ENCODE measurements at places on chromosomes 12 and 14.

GRCh38 chr12:94674835-94675234 is 24.5 kb upstream of the TMCC3 start:
- H3K4me1 ChIP-seq, result peaks cover 26% of the 10 kb centered on the region
- H3K4me3 ChIP-seq, result no peak overlapping the region
- no peaks in the 10 kb centered on the region for H3K27me3 ChIP-seq
- H3K36me3 ChIP-seq, result no peaks in the 10 kb centered on the region

DNA sequence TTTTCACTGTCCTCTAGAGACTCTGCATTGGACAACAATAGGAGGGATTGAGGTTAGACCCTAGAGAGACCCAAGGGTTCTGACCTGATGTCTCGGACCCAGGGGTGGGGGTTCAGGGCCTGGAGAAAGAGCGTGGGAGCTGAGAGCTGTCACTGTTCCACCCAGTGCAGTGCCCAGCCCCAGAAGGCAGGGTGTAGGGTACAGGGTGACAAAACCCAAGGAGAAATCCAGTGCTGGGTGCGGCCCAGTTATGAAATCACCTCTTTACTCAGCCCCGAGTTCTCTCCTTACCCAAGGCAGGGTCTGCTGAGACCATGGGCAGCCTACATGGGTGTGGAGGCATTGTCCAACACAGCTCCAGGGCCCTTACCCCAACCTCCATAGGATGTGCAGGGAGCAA is 2.6 kb downstream of the AQP2 start:
- H3K4me1 ChIP-seq, result no peaks in the 10 kb centered on the region
- H3K27me3 ChIP-seq, result peaks cover 23% of the 10 kb centered on the region
- DNase-seq, result no peak
- H3K4me3 ChIP-seq, result no peak overlapping the region
- no peak overlapping the region for H3K27ac ChIP-seq
- no peaks in the 10 kb centered on the region for H3K36me3 ChIP-seq

- H3K27ac ChIP-seq, result no peak overlapping the region
- DNase-seq, result no peak
- no peaks in the 10 kb centered on the region for H3K36me3 ChIP-seq
- no peaks in the 10 kb centered on the region for H3K4me1 ChIP-seq
- no peaks in the 10 kb centered on the region for H3K27me3 ChIP-seq
Measured at GRCh38 chr12:91142221-91142631, 30.9 kb upstream of the LUM start.

GRCh38 chr14:97010491-97011160 is 213.4 kb downstream of the VRK1 start:
- H3K27ac ChIP-seq, result no peak overlapping the region
- no peak for DNase-seq
- H3K4me3 ChIP-seq, result no peak overlapping the region
- H3K27me3 ChIP-seq, result no peaks in the 10 kb centered on the region
- no peaks in the 10 kb centered on the region for H3K4me1 ChIP-seq
- H3K36me3 ChIP-seq, result no peaks in the 10 kb centered on the region

- H3K27me3 ChIP-seq, result no peaks in the 10 kb centered on the region
- DNase-seq, result no peak
- no peaks in the 10 kb centered on the region for H3K4me1 ChIP-seq
Measured at GRCh38 chr12:132583411-132583710, 27.0 kb downstream of the LRCOL1 start.

DNA sequence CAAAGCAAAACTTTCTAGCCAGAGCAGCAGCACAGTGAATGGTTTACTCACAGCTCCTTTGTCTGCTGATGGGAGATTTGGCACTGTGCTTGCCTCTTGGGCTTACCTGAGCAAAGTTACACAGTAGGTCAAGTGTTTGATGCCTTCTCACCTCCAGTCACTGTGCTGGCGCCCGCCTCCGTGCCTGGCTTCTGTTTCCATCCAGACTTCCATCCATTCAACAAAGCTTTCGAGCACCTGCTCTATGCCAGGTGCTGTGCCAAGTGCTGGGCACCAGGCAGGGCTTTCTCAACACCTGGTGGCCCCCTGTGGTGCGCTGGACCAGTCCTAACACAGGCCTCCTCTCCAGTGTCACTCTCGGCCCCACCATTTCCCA is 199.2 kb upstream of the EEA1 start:
- H3K4me3 ChIP-seq, result no peak overlapping the region
- no peaks in the 10 kb centered on the region for H3K36me3 ChIP-seq
- H3K4me1 ChIP-seq, result no peaks in the 10 kb centered on the region

GRCh38 chr14:48970943-48971342 is 615.2 kb downstream of the RPS29 start:
- no peak overlapping the region for H3K27ac ChIP-seq
- H3K36me3 ChIP-seq, result no peaks in the 10 kb centered on the region
- H3K27me3 ChIP-seq, result no peaks in the 10 kb centered on the region
- H3K4me1 ChIP-seq, result no peaks in the 10 kb centered on the region

GRCh38 chr14:54497224-54497623 is 8.4 kb upstream of the GMFB start:
- no peak for DNase-seq
- H3K4me1 ChIP-seq, result no peaks in the 10 kb centered on the region
- H3K27ac ChIP-seq, result no peak overlapping the region
- H3K4me3 ChIP-seq, result no peak overlapping the region
- no peaks in the 10 kb centered on the region for H3K36me3 ChIP-seq

GRCh38 chr12:92275443-92276154 is 130.0 kb upstream of the BTG1 start:
- H3K27me3 ChIP-seq, result no peaks in the 10 kb centered on the region
- H3K4me1 ChIP-seq, result no peaks in the 10 kb centered on the region
- no peak for DNase-seq
- no peak overlapping the region for H3K4me3 ChIP-seq

DNA sequence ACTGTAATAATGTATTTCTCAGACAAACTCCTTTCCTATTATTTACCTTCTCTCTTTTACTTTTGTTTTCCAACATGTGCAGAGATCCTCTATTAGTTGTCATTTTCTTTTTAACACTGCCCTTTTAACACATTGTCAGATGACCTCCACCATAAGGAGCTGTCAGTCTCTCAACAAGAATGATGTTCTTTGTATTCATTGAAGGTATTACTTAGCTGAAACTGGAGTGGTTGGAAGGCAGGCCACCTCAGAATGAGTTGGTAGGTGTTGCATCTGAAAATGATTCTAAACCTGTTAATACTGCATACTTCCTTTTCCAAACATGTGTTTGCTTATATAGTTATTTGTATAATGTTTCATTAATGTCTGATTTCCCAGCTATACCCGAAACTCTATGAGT is 16.9 kb downstream of the TMEM117 start:
- no peaks in the 10 kb centered on the region for H3K4me1 ChIP-seq
- no peak overlapping the region for H3K4me3 ChIP-seq
- no peaks in the 10 kb centered on the region for H3K27me3 ChIP-seq
- no peak overlapping the region for H3K27ac ChIP-seq
- no peaks in the 10 kb centered on the region for H3K36me3 ChIP-seq

- no peak overlapping the region for H3K4me3 ChIP-seq
- H3K27me3 ChIP-seq, result no peaks in the 10 kb centered on the region
- DNase-seq, result no peak
- H3K36me3 ChIP-seq, result no peaks in the 10 kb centered on the region
- no peaks in the 10 kb centered on the region for H3K4me1 ChIP-seq
Measured at GRCh38 chr12:122850048-122850445, 14.8 kb downstream of the HIP1R start.

GRCh38 chr12:15428632-15429031 is 106.3 kb downstream of the PTPRO start:
- no peak overlapping the region for H3K4me3 ChIP-seq
- no peak for DNase-seq
- H3K27me3 ChIP-seq, result no peaks in the 10 kb centered on the region
- H3K36me3 ChIP-seq, result no peaks in the 10 kb centered on the region
- no peak overlapping the region for H3K27ac ChIP-seq
- no peaks in the 10 kb centered on the region for H3K4me1 ChIP-seq

GRCh38 chr12:116104167-116104767 is 173.2 kb downstream of the MED13L start:
- H3K27me3 ChIP-seq, result no peaks in the 10 kb centered on the region
- DNase-seq, result no peak
- no peaks in the 10 kb centered on the region for H3K36me3 ChIP-seq
- no peaks in the 10 kb centered on the region for H3K4me1 ChIP-seq
- no peak overlapping the region for H3K27ac ChIP-seq
- no peak overlapping the region for H3K4me3 ChIP-seq

GRCh38 chr12:8513256-8513655 is at the start of gene CLEC4D:
Gene CLEC4D (plus strand): TSS chr12:8513503. CDS start chr12:8513733, 230 bp downstream.
- no peak for DNase-seq
- peaks cover 6% of the 10 kb centered on the region for H3K27me3 ChIP-seq
- no peak within 1 kb of the TSS for H3K4me3 ChIP-seq
- H3K27ac ChIP-seq, result no peak within 1 kb of the TSS
- H3K4me1 ChIP-seq, result no peaks in the 10 kb centered on the region
- no peaks in the 10 kb centered on the region for H3K36me3 ChIP-seq

DNA sequence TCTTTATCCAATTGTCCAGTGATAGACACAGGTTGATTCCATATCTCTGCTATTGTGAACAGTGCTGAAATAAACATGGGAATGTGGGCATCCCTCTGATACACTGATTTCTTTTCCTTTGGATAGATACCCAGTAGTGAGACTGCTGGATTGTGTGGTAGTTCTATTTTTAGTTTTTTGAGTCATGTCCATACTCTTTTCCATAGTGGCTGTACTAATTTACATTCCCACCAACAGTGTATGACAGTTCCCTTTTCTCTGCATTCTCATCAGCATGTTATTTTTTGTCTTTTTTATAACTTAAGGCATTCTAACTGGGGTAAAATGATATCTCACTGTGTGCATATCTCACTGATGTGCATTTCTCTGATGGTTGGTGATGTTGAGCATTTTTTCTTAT is 24.8 kb upstream of the VASH1 start:
- H3K4me1 ChIP-seq, result no peaks in the 10 kb centered on the region
- H3K4me3 ChIP-seq, result no peak overlapping the region
- no peak overlapping the region for H3K27ac ChIP-seq
- DNase-seq, result no peak
- no peaks in the 10 kb centered on the region for H3K36me3 ChIP-seq
- H3K27me3 ChIP-seq, result no peaks in the 10 kb centered on the region

DNA sequence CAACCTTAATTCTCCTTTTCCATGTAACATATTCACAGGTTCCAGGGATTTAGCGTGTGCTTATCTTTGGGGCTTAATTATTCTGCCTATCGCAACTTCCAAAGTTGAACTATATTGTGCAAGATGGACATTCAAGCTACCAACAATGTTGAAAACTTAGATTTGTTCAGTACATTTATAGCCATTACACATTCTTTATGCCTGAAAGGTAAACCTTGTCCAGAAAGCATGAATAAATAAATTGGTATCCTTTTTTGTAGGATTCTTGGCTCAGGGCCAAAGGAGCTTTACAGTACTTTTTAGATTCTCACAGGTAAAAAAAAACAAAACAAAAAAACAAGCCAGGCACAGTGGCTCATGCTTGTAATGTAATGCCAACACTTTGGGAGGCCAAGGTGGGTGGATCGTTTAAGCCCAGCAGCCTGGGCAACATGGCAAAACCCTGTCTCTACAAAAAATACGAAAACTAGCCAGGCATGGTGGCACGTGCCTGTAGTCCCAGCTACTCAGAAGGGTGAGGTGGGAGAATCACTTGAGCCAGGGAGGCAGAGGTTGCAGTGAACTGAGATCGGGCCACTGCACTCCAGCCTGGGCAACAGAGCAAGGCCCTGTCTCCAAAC is 3.3 kb downstream of the C12orf56 start:
- H3K4me1 ChIP-seq, result peaks cover 17% of the 10 kb centered on the region
- DNase-seq, result no peak
- no peak overlapping the region for H3K4me3 ChIP-seq
- H3K27ac ChIP-seq, result no peak overlapping the region
- H3K27me3 ChIP-seq, result peaks cover 6% of the 10 kb centered on the region

- H3K27ac ChIP-seq, result no peak overlapping the region
- no peak for DNase-seq
- H3K4me3 ChIP-seq, result no peak overlapping the region
- no peaks in the 10 kb centered on the region for H3K27me3 ChIP-seq
- H3K36me3 ChIP-seq, result no peaks in the 10 kb centered on the region
- H3K4me1 ChIP-seq, result no peaks in the 10 kb centered on the region
Measured at GRCh38 chr12:83818881-83819280, 1093.7 kb downstream of the SLC6A15 start.

DNA sequence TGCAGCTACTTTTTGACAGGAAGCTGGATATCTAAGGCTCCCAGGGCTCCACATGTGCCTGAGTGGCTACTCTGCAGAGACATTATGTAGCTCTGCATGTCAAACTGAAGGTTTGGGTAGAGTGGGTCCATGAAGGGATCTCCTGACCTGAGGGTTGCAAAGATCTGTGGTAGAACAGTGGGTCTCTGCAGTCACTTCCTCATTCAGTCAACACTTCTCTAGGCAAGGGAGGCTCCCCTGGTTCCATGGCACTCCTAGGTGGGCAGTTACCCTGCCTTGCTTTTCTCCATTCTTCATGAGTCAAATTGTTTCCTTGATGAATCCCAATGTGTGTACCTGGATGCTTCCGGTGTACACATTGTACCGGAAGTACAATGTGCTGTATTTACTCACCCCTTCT is 57.4 kb downstream of the CMAS start:
- H3K4me3 ChIP-seq, result no peak overlapping the region
- no peaks in the 10 kb centered on the region for H3K27me3 ChIP-seq
- H3K4me1 ChIP-seq, result peaks cover 10% of the 10 kb centered on the region
- no peak overlapping the region for H3K27ac ChIP-seq
- H3K36me3 ChIP-seq, result no peaks in the 10 kb centered on the region

- H3K4me1 ChIP-seq, result no peaks in the 10 kb centered on the region
- H3K36me3 ChIP-seq, result peaks cover 3% of the 10 kb centered on the region
- no peak overlapping the region for H3K27ac ChIP-seq
- H3K27me3 ChIP-seq, result no peaks in the 10 kb centered on the region
- H3K4me3 ChIP-seq, result no peak overlapping the region
- no peak for DNase-seq
Measured at GRCh38 chr14:92990456-92991430, 67.8 kb downstream of the CHGA start.

GRCh38 chr14:69828879-69829278 is 31.8 kb upstream of the SLC10A1 start:
- no peaks in the 10 kb centered on the region for H3K4me1 ChIP-seq
- H3K27ac ChIP-seq, result no peak overlapping the region
- H3K4me3 ChIP-seq, result no peak overlapping the region

GRCh38 chr12:47807338-47807737 is 12.4 kb downstream of the HDAC7 start:
- peak overlapping the region; percentile 69 for H3K4me3 ChIP-seq
- no peak for DNase-seq
- H3K27ac ChIP-seq, result peak overlapping the region; percentile 69
- peaks cover 99% of the 10 kb centered on the region for H3K4me1 ChIP-seq
- H3K36me3 ChIP-seq, result peaks cover 7% of the 10 kb centered on the region
- no peaks in the 10 kb centered on the region for H3K27me3 ChIP-seq

DNA sequence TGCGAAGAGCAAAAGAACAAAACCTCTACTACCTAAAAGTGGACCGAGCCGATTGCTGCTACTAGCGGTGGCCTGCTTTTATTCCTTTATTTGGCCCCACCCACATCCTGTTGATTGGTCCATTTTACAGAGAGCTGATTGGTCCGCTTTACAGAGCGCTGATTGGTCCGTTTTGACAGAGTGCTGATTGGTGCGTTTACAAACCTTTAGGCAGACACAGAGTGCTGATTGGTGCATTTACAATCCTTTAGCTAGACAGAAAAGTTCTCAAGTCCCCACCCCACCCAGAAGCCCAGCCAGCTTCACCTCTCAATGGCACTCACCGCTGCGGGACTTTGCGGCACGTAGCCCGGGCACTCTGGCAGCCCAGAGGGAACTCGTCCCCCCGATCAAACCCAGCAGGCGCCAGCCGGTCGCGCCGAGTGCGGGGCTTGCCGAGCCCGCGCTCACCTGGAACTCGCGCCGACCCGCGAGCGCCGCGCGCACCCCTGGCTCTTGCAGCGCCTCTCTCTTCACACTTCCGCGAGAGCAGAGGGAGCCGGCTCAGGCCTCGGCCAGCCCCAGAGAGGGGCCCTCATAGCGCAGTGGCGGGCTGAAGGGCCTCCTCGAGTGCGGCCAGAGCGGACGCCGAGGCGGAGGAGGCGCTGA is 8.7 kb upstream of the FGD4 start:
- H3K36me3 ChIP-seq, result no peaks in the 10 kb centered on the region
- no peaks in the 10 kb centered on the region for H3K4me1 ChIP-seq
- no peaks in the 10 kb centered on the region for H3K27me3 ChIP-seq
- no peak overlapping the region for H3K4me3 ChIP-seq

Measured in CD8-positive, alpha-beta memory T cell (primary cell).